ENCODE measurements at places on chromosomes 6 and 20.

GRCh38 chr6:13859871-13860555 lies 45.7 kb upstream of the MCUR1 start:
- no peak for DNase-seq

DNA sequence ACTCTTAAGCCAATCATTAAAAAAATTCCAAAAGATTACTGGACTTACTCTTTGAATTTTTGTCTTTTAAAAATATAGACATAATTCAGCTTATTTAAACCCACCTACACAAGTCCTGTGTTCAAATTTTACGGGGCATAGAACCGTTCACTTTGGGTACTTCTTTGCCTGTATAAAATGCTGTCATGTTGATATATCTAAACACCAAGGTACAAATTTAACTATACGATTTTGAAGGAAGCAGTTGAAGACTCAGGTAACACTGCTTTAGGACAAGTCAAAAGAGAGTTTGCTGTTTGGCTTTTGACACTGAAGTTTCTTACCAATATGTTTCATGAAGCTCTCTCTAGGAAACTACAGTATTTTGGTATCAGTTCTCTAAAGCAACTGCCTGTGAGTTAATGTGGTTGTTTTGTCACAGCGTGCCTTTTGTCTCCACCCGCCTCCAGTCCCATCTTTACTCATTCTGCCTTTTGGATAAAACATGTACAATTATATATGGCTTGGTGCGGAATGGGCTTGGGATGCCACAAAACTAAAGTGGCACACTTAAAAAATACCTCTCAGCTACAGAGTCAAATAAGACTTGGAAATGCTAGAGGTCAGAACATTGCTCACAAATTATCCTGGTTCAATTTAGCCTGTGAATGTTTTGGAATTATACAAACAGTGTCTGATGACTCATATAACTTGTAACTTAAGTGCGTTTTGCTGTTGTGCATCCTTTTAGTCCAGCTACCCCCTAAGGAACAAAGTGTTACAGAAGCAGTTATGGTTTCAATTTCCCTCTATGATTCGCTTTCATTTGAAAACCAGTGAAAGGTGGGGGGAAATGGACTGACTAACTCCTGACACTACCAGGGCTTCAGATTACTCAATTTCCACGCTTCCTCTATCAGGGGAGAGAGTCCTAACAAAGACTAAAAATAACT lies 38.7 kb downstream of the RGS17 start:
- DNase-seq: no peak

DNA sequence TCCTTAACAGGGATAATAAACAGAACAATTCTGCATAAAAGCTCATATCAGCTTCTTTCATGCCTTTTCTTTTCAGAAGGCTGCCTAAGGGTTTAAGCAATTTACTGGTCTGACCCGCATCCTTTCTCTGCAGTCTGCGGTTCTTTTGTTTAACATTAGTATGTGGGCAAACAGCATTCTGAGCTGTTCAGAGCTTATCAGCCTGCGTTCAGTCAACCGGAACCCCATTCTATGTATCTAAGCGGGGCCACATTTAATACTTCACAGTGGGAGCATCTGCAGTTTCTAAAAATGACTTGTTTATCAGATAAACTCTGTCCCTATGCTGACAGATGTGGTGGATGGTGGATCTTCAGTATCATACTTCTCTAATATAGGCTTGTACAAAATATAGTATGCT lies 758.9 kb upstream of the MMS22L start:
- no peak for DNase-seq

DNA sequence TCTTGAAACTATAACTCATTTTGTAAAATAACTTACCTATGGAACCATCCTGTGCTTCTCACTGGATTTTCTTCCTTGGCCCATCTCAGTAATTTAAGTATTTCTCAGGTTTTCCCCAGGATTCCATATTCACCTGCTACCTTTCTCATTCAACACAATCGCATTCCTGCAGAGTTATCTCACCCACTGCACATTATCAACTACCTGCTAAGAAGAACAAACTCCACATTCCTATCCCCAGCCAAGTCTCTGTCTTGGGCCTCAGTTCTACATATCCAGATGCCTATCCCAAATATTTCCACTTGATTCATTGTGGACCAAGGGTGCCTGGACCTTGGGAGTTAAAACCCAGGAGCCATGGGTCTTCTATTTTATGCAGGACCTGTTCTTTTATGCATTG lies 60.2 kb upstream of the KCNQ5 start:
- no peak for DNase-seq

DNA sequence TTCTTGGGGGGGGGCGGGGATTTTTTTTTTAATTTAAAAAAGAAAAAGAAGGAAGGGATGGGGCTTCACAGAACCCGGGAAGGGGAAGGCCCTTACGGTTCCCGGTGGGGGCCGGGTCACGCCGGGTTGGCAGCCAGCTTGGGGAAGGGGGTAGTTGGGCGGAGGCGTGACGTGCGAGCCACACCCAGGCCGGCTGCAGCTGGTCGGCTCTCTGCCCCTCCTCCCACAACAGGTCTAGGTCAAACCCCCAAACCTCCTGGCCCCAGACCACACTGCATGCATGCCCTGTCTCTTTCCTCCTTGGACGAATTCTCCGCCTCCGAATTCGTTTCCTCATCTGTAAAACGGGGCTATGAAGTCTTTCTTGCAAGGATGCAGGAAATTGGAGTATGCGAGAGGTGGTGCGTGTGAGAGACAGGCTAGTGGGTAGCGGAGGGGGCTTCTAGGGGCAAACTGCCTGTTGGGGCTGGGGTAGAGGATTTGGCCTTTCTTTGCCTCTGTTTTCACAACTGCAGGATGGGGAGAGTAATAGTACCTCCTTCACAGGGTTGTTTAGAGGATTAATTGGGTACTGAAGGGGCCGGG lies 828 bp downstream of the HCK start:
- no peak for DNase-seq

GRCh38 chr6:39366931-39367618 lies 44.6 kb upstream of the KCNK16 start:
- DNase-seq: no peak
